Tibial artery (tissue), 4 donors: ENCODE measurements at places on chromosomes 12 and 14.

- H3K4me3 ChIP-seq: no peak overlapping the region
- H3K27me3 ChIP-seq: no peaks in the 10 kb centered on the region
- no peaks in the 10 kb centered on the region for H3K4me1 ChIP-seq
Measured at GRCh38 chr14:92560106-92560865, 46.7 kb downstream of the RIN3 start.

DNA sequence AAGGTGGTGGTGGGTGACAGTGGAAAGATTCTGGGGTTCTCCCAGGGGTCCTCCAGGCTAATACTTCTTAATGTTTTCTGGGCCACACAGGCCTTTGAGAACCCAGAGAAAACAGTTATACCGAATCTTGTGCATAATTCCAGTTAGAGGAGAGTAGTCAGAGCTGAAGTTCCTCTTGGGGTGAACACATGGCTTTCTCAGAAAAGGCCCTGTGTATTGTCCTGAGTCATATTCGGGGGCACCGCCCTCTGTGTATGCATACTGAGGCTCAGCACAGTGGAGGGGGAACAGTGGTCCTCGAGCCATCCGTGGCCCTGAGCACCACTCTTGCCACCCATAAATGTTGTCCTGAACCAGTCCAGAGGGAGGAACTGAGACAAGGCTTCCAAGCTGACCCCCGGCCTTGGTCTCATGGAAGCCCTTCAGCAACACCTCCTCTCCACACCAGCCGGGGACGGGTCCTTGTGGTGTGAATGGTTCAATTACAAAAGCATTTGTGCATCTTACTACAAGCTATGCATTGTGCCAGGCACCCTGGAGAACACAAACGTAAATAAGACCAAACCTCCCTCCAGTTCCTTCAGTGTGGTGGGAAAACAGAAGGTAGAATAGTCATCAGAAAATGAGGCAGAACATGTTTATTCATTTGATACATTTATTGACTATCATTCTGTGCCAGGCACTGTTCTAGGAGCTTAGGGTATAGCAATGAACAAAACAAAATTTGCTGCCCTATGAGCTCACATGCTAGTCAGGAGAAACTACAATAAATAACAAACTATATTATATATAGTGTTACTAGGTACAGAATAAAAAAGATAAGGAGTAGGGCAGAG lies 9.9 kb downstream of the DHRS2 start:
- H3K36me3 ChIP-seq: no peaks in the 10 kb centered on the region
- H3K4me1 ChIP-seq: no peaks in the 10 kb centered on the region
- no peak overlapping the region for H3K4me3 ChIP-seq
- no peak overlapping the region for H3K27ac ChIP-seq
- no peaks in the 10 kb centered on the region for H3K27me3 ChIP-seq
- no peak for DNase-seq

- DNase-seq: no peak
- H3K4me1 ChIP-seq: no peaks in the 10 kb centered on the region
- H3K36me3 ChIP-seq: no peaks in the 10 kb centered on the region
- no peak overlapping the region for H3K27ac ChIP-seq
- H3K4me3 ChIP-seq: no peak overlapping the region
- H3K27me3 ChIP-seq: no peaks in the 10 kb centered on the region
Measured at GRCh38 chr12:10732549-10732948, 9.4 kb upstream of the YBX3 start.

DNA sequence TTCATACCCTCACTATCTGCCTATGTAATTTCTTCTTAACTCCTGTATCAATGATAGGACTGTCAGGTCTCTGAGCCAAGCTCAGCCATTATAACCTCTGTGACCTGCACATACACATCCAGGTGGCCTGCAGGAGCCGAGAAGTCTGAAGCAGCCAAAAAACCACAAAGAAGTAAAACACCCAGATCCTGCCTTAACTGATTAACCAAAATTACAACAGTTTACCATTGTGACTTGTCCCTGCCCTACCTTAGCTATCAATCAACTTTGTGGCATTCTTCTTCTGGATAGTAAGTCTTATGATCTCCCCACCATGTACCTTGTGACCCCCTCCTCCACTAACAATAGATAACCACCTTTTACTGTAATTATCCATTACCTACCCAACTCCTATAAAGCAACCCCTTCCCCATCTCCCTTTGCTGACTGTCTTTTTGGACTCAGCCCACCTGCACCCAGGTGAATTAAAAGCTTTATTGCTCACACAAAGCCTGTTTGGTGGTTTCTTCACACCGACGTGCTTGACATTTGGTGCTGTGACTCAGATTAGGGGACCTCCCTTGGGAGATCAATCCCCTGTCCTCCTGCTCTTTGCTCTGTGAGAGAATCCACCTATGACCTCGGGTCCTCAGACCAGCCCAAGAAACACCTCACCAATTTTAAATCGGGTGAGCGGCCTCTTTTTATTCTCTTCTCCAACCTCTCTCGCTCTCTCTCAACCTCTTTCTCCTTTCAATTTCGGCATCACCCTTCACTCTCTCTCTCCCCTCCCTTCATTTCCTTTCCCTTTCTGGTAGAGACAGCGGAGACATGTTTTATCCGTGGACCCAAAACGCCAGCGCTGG lies 11.5 kb upstream of the LGMN start:
- no peak overlapping the region for H3K27ac ChIP-seq
- H3K4me3 ChIP-seq: no peak overlapping the region
- no peaks in the 10 kb centered on the region for H3K4me1 ChIP-seq
- H3K36me3 ChIP-seq: no peaks in the 10 kb centered on the region
- no peak for DNase-seq

GRCh38 chr12:57342207-57342691 lies 88.6 kb downstream of the R3HDM2 start:
- no peak for DNase-seq
- no peak overlapping the region for H3K27ac ChIP-seq
- no peak overlapping the region for H3K4me3 ChIP-seq
- H3K4me1 ChIP-seq: peaks cover 7% of the 10 kb centered on the region

DNA sequence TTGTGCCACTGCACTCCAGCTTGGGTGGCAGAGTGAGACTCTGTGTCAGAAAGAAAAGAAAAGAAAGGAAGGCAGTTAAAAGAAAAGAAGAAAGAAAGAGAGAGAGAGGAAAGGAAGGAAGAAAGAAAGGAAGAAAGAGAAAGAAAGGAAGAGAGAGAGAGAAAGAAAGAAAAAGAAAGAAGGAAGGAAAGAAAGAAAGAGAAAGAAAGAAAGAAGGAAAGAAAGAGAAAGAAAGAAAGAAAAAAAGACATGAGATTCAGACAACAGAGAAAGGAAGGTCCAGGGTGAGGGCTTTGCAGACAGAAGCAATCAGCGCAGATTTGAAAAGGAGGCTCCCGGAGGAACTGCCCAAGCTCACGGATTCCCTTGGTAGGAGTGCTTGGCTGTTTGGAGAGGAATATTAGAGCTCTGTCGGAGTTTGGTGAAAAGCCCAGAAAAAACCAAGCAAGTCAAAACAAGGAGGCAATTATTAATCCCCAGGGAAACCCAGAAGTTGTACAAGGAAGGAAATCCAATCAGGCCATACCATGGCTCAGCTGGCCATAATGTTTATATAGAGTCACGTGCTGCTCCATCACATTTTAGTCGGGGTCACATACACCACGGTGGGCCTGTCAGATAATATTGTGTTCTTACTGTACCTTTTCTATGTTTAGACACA lies 11.6 kb upstream of the CCDC85C start:
- H3K36me3 ChIP-seq: no peaks in the 10 kb centered on the region
- no peak overlapping the region for H3K27ac ChIP-seq
- peaks cover 6% of the 10 kb centered on the region for H3K4me1 ChIP-seq
- H3K27me3 ChIP-seq: no peaks in the 10 kb centered on the region
- H3K4me3 ChIP-seq: no peak overlapping the region

- no peak overlapping the region for H3K4me3 ChIP-seq
- no peak overlapping the region for H3K27ac ChIP-seq
- H3K4me1 ChIP-seq: no peaks in the 10 kb centered on the region
- H3K36me3 ChIP-seq: no peaks in the 10 kb centered on the region
Measured at GRCh38 chr14:22052795-22053194, 379.2 kb upstream of the OR4E1 start.

DNA sequence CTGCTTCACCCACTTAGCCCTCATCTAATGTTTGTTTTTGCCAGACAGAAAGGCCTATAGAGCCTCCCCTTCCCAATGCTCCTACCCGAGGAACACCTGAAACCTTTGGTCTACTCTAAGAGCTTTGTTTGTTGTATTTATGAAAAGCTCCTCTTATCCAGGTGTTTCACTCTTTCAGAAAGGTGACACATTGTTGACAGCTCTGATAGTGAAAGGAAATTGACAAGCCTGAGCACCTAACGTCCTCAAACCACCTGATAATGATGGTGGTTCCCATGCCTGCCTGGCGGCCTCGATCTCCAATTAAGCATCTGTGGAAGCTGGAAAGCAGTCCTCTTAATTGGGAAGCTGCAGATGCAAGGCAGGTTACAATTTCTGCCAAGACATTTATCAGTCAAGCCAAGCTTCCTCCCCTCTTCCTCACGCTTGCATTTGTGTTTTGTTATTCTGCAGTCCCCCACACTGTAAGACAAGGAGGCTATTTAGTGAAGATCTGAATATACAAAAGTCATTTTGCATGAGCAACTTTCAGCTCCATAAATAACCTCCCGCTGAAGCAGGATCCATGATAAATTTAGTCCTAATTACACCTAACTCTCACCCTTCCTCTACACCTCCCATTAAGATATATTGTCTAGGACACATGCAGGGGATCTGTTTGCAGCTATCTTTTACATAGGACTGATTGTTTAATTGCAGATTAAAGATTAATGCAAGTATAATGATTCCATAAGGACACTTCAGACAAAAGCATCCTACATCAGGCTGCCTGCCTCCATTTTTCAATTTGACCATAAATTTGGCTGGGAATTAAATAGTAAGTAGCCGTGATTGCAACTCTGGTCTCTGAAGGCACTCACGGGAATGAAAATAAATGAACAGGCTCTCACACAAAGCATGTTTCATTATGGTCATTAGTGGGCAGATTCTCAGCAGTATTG lies 288.6 kb downstream of the PDZRN4 start:
- no peak overlapping the region for H3K27ac ChIP-seq
- no peak overlapping the region for H3K4me3 ChIP-seq
- no peak for DNase-seq
- peaks cover under 1% of the 10 kb centered on the region for H3K36me3 ChIP-seq
- no peaks in the 10 kb centered on the region for H3K27me3 ChIP-seq

GRCh38 chr12:11840366-11840765 lies 190.9 kb downstream of the ETV6 start:
- H3K4me3 ChIP-seq: no peak overlapping the region
- H3K27me3 ChIP-seq: no peaks in the 10 kb centered on the region
- peak overlapping the region; percentile 83 for H3K27ac ChIP-seq
- no peak for DNase-seq
- peaks cover 6% of the 10 kb centered on the region for H3K36me3 ChIP-seq
- peaks cover 45% of the 10 kb centered on the region for H3K4me1 ChIP-seq

DNA sequence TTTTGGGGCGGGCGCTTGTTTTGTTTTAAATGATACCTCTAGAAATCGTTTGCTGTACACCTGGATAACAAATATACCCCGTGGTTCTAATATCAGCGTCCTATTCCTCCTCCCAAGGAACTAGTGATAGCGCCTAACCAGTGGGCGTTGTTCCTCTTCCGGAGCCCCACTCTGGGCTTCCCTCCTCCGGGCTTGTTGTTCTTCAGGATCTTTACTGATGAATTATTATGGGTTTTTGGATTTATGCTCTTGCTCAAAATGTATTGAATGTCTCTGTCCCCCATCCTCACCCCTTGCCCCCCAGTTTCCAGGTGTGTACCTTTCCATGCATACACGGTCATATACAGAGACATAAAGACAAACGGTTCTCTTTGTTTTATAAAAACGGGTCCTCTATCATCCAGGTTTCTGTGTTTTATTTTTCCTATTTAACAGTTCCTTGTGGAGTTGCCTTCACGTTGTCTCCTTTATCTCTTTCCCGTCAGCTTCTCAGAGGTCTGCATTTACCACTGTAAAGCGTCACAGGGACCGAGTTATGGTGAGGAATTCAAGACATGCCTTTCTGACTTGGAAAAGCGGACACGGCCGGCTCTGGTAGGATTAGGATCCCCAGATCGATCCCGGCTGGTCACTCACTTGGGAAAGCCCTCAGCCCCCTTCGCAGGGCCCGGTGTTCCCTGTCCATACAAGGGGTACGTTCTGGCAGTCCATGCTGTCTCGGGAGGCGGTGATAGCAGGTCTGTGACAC lies 655 bp upstream of the PLEKHG3 start:
- no peaks in the 10 kb centered on the region for H3K4me1 ChIP-seq
- H3K4me3 ChIP-seq: peak overlapping the region; percentile 88
- H3K27ac ChIP-seq: peak overlapping the region; percentile 95
- H3K27me3 ChIP-seq: no peaks in the 10 kb centered on the region

- peaks cover 11% of the 10 kb centered on the region for H3K4me1 ChIP-seq
- H3K27ac ChIP-seq: peak overlapping the region; percentile 71
- no peak for DNase-seq
Measured at GRCh38 chr14:105447651-105448640, 26.7 kb upstream of the CRIP2 start.

GRCh38 chr14:100528962-100529560 lies 58.2 kb downstream of the BEGAIN start:
- H3K4me1 ChIP-seq: no peaks in the 10 kb centered on the region
- DNase-seq: peak; percentile 56
- H3K36me3 ChIP-seq: peaks cover 16% of the 10 kb centered on the region
- no peak overlapping the region for H3K27ac ChIP-seq
- no peak overlapping the region for H3K4me3 ChIP-seq

DNA sequence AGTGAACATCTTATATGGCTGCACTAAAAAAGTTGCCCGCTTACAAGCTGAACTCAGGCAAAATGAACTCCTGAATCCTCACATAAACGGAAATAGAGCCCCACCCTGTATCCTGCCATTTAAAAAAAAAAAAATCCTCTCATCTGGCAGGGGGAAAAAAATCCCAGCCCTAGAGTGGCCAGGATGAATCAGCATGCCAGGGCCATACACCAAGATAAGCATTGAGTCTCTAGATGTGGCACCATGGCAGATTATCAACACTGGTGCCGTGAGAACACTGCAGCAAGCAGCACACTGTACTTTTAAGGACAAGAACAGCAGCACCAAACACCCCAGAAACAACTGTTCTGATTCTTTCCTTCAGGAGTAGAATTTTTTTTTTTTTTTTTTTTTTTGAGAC lies 65.5 kb downstream of the RASSF3 start:
- H3K27me3 ChIP-seq: no peaks in the 10 kb centered on the region
- H3K4me1 ChIP-seq: peaks cover 87% of the 10 kb centered on the region
- H3K27ac ChIP-seq: peak overlapping the region; percentile 88
- no peaks in the 10 kb centered on the region for H3K36me3 ChIP-seq
- DNase-seq: peak; percentile 94
- H3K4me3 ChIP-seq: no peak overlapping the region

GRCh38 chr12:41962171-41962572 lies 182.5 kb downstream of the GXYLT1 start:
- H3K36me3 ChIP-seq: no peaks in the 10 kb centered on the region
- H3K27ac ChIP-seq: no peak overlapping the region
- DNase-seq: peak; percentile 41
- no peaks in the 10 kb centered on the region for H3K4me1 ChIP-seq
- H3K27me3 ChIP-seq: no peaks in the 10 kb centered on the region
- no peak overlapping the region for H3K4me3 ChIP-seq
